ENCODE measurements at places on chromosomes 3 and 15. TPM values are rescaled to one million over a fixed set of nuclear protein-coding genes. Genes with fewer than 3 reads are reported as not detected.

- no peak for DNase-seq
These were observed 53.1 kb upstream of the GNB4 start for GRCh38 chr3:179504371-179504770.

- no peak for DNase-seq
These were observed 41.5 kb downstream of the SLCO3A1 start for GRCh38 chr15:91895051-91895450.

GATM gene
- 0.62 TPM for total RNA-seq

- no peak for DNase-seq
These were observed 326.4 kb upstream of the SATB1 start for GRCh38 chr3:18751514-18751913.

DNA sequence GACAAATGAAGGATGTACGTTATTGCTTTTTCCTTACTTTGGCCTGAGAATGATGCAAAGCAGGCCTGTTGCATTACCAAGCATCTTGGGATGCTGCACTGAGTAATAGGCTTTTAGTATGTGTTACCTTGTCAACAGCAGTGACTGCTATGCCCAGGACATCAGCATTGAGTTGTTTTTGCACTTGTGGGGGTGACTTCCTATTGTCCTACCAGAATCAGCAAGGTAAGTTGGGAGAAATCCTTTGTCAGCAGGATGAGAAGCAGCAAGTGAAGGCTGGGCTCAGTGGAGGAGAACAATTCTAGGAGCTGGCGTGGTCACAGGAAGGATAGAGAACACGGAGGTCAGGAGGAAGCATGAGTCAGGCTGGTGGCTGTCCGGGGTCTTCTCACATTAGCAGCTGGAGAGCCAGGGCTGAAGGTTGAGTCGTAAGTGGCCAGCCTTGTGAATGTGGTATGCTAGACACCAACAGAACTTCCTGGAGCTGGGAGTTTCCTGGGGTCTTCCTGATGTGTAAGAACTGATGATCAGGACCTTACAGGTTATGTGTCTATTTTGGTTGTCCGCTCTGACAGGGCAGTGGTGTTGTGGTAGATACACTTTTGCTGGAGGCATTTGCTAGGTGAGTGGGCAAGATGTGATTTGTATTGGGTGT, 142.7 kb downstream of the FNDC3B start:
- no peak for DNase-seq

LSAMP gene
- total RNA-seq: not detected

ANKRD34C gene
- not detected for total RNA-seq

GRCh38 chr3:127689266-127689860, 16.6 kb downstream of the ABTB1 start:
- DNase-seq: no peak

TGM4 gene
- not detected for total RNA-seq

- DNase-seq: no peak
These were observed 14.7 kb upstream of the HDC start for GRCh38 chr15:50280271-50280670.

GRCh38 chr3:12286927-12287726, 1.7 kb upstream of the PPARG start:
- peak; percentile 15 for DNase-seq

GRCh38 chr3:158091531-158091930, 14.7 kb downstream of the SHOX2 start:
- no peak for DNase-seq

DNA sequence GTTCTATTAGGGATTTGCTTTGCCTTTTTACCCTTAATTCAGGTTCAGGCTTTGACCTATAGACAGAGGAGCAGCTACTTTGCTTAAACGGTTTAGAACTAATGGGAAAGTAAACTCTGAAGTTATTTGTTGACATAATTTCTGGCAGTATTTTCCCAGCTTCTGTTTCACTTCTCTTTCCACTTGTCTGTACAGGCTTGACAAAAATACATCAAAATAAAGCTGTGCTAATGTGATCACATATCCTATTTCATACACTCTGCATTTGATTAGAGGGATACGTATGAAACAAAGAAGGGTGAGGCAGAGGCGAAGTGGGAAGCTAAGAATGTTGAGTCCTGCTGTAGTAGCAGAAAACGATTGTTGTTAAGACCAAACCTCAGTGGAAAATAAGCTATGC, 389.1 kb upstream of the RARB start:
- DNase-seq: no peak

- DNase-seq: no peak
These were observed 15.3 kb downstream of the PXYLP1 start for GRCh38 chr3:141246958-141247301.

- no peak for DNase-seq
These were observed 137.6 kb downstream of the PEAK1 start for GRCh38 chr15:77282333-77282732.

MEGF11 gene
- total RNA-seq: not detected

THPO gene
- not detected for total RNA-seq

DNA sequence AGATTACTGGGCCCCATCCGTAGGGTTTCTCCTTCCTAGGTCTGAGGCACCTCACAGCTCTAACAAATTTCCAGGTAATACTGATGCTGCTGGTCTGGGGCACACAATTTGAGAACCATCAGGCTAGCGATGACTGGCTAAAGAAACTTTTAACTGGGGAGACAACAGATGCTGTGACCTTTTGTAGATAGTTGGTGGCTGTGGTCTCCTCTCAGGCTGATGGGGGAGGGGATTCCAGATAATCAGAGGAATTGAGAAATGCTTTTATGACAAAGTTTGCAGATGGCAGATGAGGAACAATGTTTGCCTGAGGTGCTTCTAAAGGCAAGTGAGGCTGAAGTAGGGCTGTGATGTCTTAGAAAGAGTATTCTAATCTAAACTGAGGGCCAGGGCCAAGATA, 13.8 kb upstream of the CCR9 start:
- no peak for DNase-seq

PLAAT1 gene
- 0.39 TPM for total RNA-seq

DNA sequence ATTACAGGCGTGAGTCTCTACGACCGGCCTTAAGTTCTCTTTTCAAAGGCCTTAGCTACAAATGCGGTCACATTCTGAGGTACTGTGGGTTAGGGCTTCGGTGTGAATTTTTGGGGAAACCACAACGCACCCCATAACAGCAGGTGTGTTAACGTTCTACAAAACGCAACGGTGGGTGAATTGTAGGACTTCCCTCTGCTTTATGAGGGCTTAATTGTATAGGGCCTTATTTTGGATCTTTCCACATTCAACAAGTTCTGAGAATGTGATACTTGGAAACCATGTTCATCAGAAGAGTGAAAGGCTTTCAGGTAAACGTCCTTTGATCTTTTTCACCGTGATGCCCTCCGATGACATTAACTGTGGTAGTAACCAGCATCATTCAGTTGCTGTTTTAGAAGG, 998.6 kb upstream of the CFAP20DC start:
- DNase-seq: peak; percentile 62

- no peak for DNase-seq
These were observed 46.1 kb downstream of the BBS4 start for GRCh38 chr15:72732086-72732485.

GRCh38 chr3:112847692-112848091, 1.0 kb upstream of the CD200R1L start:
- DNase-seq: peak; percentile 67

- no peak for DNase-seq
These were observed 34.4 kb downstream of the ALDH1L1 start for GRCh38 chr3:126146034-126146433.

GRCh38 chr15:90178468-90179435, 22.4 kb upstream of the SEMA4B start:
- DNase-seq: peak; percentile 25

TTC14 gene
- 43.9 TPM for total RNA-seq

- no peak for DNase-seq
These were observed 34.8 kb upstream of the ARHGEF3 start for GRCh38 chr3:56836276-56837163.

SLC6A1 gene
- total RNA-seq: not detected

- DNase-seq: no peak
These were observed 52.7 kb downstream of the SLC25A36 start for GRCh38 chr3:140994316-140994715.

GRCh38 chr15:91471468-91471867, 371.4 kb downstream of the SV2B start:
- DNase-seq: peak; percentile 22

- DNase-seq: no peak
These were observed 341.3 kb upstream of the THBS1 start for GRCh38 chr15:39239562-39239961.

ABHD5 gene
- 11.4 TPM for total RNA-seq

- DNase-seq: no peak
These were observed 791.3 kb upstream of the LMCD1 start for GRCh38 chr3:7710284-7710683.

- no peak for DNase-seq
These were observed 3.5 kb downstream of the PLOD2 start for GRCh38 chr3:146157325-146158060.

SIDT1 gene
- 11.3 TPM for total RNA-seq

DNA sequence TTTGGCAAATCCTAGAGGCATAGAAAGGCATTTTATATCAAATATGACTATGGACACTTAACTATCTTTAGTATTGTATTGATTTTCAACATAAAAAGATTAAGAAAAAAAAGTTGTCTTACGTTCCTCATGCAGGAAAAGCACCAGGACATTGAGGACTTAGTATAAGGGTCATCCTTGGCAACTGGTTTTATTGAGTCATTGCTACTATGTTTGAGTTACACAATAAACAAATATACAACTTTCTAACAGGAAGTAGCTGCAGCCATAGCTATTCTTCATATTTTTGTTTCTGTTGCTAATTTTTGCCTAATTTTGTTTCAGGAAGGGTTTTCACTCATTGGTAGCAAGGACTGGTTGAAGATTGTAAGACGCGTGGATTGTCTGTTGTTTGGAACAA, 93.0 kb downstream of the NPTN start:
- no peak for DNase-seq

ITIH1 gene
- total RNA-seq: not detected

ADCY5 gene
- not detected for total RNA-seq

ROPN1B gene
- not detected for total RNA-seq

DNA sequence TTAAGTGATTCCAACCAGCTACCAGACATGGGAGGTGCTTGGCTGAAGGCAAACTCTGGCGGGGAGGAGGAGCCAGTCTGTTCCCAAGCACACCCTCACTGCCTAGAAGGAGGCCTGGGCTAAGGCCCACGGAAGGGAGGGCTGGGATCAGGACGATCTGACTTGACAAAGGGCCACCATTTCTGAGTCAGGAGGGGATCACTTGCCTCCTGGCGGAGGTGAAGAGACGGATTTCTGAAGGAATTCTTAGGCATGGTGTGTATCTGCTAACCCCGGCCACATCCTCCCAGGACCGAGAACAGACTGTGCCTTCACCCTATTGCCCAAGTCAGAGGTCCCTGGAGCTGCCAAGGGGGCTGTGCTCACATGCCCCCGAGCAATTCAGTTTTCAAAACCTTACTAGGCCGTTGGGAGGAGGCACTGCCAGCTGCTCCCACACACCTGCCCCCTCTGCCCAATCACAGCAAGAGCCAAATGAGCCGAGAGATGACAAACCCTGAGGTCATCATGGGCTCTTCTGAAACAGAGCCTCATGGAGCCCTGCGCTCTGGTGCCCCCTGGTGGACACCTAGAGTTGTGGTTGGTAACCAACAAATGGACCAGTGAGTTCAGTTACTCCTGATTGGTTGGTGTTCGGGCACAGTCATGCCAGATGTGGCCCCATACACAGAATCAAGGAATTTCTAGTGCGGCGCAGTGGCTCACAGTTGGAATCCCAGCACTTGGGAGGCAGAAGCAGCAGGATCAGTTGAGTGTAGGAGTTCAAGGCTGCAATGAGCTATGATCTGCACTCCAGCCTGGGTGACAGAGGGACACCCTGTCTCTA, 6.5 kb upstream of the TNK2 start:
- DNase-seq: peak; percentile 98

GRCh38 chr15:49988766-49989165, 130.3 kb downstream of the ATP8B4 start:
- no peak for DNase-seq

WDR49 gene
- not detected for total RNA-seq

C3orf22 gene
- not detected for total RNA-seq

SMCO1 gene
- total RNA-seq: not detected

DNA sequence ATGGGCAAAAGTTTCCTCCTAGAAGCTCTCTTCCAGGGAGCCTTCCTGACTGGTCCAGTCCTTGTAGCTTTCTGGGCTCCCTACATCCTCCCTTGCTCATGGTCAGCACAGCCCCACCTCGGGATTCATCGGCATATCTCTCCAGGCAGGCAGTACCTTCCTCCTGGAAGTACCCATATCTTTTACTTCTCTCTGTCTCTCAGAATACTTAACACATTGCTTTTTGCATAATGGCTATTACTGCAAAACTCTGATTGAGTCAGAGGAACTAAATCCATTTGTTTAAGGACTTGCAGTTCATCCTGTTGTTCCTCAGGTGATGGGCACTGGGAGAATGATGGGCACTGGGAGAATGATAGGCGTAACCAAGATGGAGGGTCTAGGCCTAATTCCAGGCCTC, 13.8 kb upstream of the ZBTB38 start:
- DNase-seq: no peak

DNA sequence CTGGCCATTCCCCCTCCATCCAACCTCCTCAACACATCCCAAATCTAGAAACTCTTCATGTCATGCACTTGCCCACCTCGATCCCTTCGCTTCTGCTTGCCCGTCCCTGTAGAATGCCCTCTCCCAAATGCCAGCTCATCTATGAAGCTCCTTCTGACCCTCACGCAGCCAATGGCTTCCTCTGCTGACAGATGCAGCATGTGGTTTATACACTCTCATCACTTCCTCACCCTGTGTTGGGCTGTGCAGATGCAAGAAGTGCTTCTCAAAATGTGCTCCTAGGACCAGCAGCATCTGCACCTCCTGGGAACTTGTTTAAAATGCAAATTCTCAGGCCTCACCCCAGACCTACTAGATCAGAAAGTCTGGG, 51.7 kb downstream of the SEMA5B start:
- DNase-seq: peak; percentile 19

GRCh38 chr3:43685921-43686320, 4.8 kb upstream of the ABHD5 start:
- DNase-seq: no peak

DNA sequence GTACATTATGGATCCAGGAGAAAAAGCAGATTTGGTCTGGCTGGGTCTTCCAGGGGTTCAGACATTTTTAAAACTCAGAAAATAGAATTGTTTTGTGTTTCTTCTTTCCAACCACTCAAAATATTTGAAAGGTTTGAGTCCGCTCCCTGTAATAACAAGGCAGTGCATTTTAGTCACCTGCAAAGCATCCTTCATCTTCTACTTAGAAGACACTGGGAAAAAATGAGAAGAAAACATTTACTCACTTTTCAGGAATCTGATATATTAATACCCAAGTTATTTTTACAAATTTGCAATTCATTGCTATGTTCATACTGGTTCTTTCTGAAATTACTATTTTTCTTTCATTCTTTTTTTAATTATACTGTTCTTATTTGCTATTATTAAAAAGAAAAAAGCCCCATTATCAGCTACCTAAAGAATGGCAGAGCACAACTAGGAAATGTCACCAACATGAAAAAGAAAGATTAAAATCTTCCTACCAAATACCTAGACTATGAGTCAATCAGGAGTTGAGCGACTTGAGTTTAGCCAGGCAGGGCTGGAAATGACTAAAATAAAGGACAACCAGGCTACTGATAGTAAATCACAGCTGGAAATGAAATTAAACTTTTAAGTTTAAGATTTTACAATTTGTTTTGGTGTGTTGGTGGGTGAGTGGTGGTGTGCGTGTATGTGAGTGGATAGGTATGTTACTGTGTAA, 280.3 kb upstream of the THBS1 start:
- DNase-seq: no peak

- no peak for DNase-seq
These were observed 15.6 kb upstream of the MB21D2 start for GRCh38 chr3:192933259-192933658.

Data from activated CD4-positive, alpha-beta memory T cell treated with anti-CD3 and anti-CD28 coated beads for 36 hours (primary cell).